ACHN (cell line): ENCODE measurements at places on chromosomes 7 and 10.

DNA sequence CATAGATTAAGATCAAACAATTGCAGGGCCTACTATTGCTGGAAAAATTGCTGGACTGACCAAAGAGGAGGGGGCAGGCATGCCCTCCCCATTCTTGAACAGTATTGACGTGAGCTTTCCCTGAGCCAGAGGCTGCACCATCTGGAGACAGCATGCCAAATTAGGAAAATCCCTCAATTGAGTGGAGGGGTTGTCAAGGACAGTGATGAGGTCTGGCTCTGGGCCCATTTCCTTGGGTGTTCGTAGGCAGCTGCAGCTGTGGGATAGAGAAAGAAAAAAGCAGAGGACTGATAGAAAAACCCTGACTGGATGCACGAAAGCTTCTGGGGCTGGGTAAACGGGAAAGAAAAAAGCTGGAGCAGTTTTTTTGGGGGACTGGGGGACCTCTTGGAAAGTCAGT lies 22.8 kb upstream of the ORC5 start:
- no peak for DNase-seq

GRCh38 chr10:4315551-4315950 lies 510.5 kb upstream of the AKR1E2 start:
- no peak for DNase-seq

DNA sequence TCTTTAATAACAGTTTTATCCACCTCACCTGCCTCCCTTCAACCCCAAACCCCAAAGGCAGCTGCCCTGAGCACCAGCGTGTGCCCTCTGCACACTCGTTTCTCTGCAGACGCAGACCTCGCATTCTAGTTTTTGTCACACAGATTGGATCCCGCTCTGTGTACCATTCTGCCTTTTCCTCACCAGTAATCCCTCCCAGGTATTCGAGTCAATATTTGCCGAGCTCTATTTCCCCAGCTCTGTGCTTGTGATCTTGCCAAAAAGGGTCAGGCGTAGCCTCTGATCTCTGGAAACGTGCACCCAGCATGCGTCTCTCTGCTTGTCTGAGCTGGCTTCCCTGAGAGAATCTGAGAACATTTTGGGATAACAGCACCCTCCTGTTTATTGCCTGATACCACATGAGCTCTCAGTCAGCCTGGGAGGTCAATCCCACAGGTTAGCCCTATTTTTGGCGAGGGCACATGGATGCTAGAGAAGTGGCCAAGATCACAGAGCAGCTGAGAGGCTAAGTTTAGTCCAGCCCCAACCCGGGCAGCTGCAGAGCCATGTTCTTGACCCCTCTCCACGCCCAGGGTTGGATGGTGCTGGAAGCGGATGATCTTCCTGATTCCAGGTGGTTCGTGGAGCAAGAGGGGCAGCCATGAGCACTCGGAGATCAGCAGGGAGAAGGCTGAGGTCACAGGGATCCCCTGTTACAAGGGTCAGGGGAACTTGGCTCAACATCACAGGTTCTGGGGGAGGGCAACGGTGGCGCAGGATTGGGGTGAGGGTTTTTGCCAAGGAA lies 29.1 kb downstream of the FOXL3 start:
- DNase-seq = no peak

DNA sequence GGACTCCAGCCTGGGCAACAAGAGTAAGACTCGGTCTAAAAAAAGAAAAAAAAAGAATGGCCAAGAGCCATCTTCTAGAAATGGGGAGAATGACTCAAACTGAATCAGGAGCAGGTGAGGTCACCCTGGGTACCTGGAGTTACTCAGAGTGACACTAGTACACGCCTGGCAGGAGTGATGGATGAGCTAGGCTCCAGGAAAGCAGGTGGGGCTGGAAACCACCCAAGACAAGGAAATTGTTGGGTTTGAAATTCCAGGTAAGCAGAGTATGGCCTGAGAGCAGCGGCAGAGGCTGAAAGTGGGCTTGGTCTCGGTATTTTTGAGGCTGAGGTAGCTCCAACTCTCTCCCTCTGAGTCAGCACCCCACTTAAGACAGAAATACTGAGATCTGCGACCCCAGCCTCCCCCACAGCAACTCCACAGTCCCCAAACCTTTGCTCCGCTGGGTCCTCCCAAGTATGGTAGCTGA lies 18.5 kb downstream of the DDIT4 start:
- DNase-seq = no peak

- no peak for DNase-seq
Observed at GRCh38 chr7:37310327-37311080, 138.2 kb downstream of the ELMO1 start.

DNA sequence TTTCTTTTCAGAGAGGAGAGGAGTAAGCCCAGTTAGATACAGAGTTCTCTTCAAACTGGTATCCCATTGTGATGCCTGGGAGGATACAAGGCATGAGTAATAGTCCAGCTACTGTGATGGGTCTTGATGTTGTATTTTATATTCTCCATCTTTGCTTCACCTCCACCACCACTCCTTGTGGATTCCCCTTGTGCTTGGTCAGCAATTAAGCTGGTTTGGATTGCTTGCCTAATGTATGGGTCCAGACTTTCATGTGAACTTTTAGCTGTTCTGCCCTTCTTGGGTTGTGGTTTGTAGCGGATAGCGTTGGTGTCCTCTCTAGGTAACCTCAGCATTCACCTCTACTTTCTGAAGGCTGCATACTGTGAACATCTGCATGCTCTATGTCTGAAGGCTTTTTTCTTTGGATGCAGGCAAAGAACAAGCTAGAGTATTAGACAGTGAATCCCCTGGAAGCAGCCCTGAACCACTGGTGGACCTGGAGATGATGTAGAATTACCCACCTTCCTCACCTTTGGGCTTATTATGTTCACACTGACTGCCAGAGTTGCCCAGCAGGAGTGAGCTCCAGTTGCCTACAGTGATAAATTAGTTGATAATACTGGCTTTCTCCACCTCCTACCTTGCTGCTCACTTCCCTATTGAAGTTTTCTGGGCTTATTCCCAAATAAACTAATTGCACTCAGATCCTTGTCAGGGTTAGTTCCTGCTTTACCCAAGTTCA lies 126.5 kb upstream of the MTPN start:
- DNase-seq = no peak

GRCh38 chr10:10897400-10897799 lies 120.3 kb upstream of the CELF2 start:
- no peak for DNase-seq
